ENCODE measurements at places on chromosomes 2 and 18. TPM values are rescaled to one million over a fixed set of nuclear protein-coding genes. Genes with fewer than 3 reads are reported as not detected.

- H3K4me1 ChIP-seq, result no peaks in the 10 kb centered on the region
- no peak overlapping the region for H3K27ac ChIP-seq
- no peak for DNase-seq
- H3K36me3 ChIP-seq, result no peaks in the 10 kb centered on the region
- no peaks in the 10 kb centered on the region for H3K27me3 ChIP-seq
These were observed 81.4 kb downstream of the KCNS3 start for GRCh38 chr2:17959833-17960232.

DNA sequence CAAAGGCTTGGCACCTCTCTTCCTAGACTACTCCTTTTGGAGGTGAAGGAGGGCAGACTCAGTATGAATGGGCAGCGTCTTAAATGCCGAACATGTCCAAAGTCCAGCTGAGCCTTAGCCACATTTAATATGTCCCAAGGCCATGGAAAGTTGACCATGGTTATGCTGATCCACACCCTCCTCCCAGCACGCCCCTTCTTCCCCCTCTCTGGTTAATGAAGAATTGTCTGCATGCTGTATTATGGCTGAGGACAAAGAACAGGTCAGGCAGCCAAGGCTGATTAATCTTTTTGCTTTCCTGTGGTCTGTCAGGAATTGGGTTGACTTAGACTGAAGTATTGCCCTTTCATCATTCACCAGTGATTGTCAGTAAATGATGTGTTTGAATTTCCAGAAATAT lies 5.8 kb upstream of the MYOM1 start:
- H3K27ac ChIP-seq, result no peak overlapping the region
- peaks cover 10% of the 10 kb centered on the region for H3K4me1 ChIP-seq
- H3K4me3 ChIP-seq, result no peak overlapping the region
- H3K36me3 ChIP-seq, result no peaks in the 10 kb centered on the region
- no peak for DNase-seq

DNA sequence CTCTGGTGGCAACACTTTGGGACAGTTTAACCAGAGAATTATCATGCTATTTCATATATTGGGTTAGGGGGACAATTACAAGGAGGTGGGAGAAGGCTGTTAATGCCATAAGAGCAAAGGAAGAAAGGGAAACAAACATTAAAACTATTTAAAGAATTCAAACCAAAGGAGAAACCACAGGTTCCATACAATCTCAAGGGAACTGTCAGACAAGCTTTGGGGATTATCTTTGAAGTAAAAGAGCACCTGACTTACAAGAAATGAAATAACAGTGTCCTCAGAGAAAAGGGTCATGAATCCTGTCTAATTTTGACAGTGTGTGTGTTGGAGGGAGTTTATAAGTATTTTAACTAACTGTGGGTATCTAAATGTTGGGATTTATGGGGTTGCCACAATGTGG lies 44.4 kb downstream of the CERS6 start:
- H3K4me1 ChIP-seq, result peaks cover 8% of the 10 kb centered on the region
- H3K36me3 ChIP-seq, result peaks cover 9% of the 10 kb centered on the region
- no peak overlapping the region for H3K27ac ChIP-seq
- H3K27me3 ChIP-seq, result peaks cover 10% of the 10 kb centered on the region
- DNase-seq, result no peak

The CD302 gene
- total RNA-seq, result 0.20 TPM

The TAF1B gene
- 31.2 TPM for total RNA-seq

The MYCN gene
- total RNA-seq, result not detected

The CLHC1 gene
- total RNA-seq, result 15.1 TPM

DNA sequence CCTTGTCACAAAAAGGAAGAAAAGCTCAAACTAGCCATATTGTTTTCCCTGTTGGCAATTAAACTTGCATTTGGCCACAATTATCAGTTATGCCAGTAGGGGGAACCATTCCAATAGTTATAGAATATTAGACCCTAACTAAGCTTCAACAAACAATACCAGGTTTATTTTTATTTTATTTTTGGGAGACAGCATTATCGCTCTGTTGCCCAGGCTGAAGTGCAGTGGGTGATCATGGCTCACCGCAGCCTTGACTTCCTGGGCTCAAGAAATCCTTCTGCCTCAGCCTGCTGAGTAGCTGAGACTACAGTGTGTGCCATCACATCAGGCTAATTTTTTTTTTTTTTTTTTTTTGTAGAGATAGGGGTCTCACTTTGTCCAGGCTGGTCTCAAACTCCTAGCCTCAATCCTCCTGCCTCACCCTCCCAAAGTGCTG lies 102.1 kb downstream of the ATAD2B start:
- H3K4me1 ChIP-seq, result peaks cover 7% of the 10 kb centered on the region
- H3K27me3 ChIP-seq, result no peaks in the 10 kb centered on the region

The SCYGR4 gene
- total RNA-seq, result not detected

- H3K36me3 ChIP-seq, result no peaks in the 10 kb centered on the region
- no peaks in the 10 kb centered on the region for H3K4me1 ChIP-seq
- no peak overlapping the region for H3K27ac ChIP-seq
These were observed 91.4 kb downstream of the LYPD6 start for GRCh38 chr2:149421791-149422190.

DNA sequence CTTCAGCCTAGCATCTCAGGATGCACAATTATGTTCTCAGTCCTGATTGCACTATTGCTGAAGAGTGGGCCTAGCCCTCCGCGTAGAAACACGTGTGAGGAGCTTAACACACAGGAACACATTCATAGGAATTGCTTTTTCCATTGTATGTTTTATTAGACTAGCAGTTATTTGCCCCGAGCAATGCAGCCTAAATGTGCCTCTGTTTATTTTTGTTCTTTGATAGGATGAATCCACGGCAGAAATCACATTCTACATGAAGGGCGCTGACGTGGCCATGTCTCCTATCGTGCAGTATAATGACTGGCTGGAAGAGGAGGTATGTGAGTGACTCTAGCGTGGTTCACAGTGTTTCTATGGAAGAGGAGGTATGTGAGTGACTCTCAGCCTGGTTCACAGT lies 65.9 kb upstream of the NFATC1 start:
- H3K4me1 ChIP-seq, result peaks cover 20% of the 10 kb centered on the region
- no peak overlapping the region for H3K4me3 ChIP-seq
- peaks cover 24% of the 10 kb centered on the region for H3K36me3 ChIP-seq
- no peak overlapping the region for H3K27ac ChIP-seq
- H3K27me3 ChIP-seq, result no peaks in the 10 kb centered on the region
- DNase-seq, result no peak

GRCh38 chr2:35343135-35343534 lies 1012.4 kb upstream of the CRIM1 start:
- H3K27me3 ChIP-seq, result no peaks in the 10 kb centered on the region
- DNase-seq, result no peak
- H3K4me3 ChIP-seq, result no peak overlapping the region
- no peak overlapping the region for H3K27ac ChIP-seq

The CLEC4F gene
- not detected for total RNA-seq

The NGEF gene
- total RNA-seq, result not detected

The ALPG gene
- total RNA-seq, result not detected

DNA sequence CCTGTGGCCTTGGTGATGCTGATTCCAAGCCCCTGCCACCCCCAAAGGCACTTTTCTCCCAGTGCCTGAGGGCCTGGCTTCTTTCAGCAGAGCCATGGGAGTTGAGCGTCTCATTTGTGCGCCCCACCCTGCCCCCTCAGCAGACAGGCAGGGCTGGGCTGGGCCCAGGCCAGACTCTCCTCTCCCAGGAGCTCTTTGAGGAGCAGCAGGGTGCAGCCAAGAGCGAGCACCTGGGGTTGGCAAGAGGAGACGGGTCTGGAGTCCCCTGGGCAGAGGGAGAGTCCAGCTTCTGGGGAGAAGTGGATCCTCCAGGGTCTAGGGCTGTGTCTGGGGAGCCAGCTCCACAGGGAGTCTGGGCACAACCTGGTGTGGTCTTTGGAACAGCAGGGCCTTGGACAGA lies 21.2 kb downstream of the NPPC start:
- no peak for DNase-seq
- no peaks in the 10 kb centered on the region for H3K36me3 ChIP-seq
- no peak overlapping the region for H3K4me3 ChIP-seq

DNA sequence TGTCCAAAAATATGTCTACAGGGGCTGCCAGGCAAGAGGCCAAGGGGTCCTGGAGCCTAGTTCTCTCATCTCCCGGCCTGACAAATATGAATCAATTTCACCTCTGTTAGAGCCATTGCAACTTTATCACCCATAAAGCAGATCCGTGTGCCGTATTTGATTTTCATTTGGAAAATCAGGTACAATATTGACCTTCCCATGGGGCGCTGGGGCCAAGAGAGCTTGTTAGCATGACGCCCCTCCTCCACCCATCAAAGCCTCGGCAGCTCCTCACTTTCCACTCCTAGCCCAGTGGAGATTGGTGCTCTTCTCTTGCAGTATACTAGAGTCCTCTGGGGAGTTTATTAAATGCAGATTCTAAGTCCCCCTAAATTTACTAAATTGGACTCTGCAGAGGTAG lies 96.8 kb downstream of the CAPN13 start:
- no peak overlapping the region for H3K4me3 ChIP-seq
- no peaks in the 10 kb centered on the region for H3K36me3 ChIP-seq
- H3K27me3 ChIP-seq, result peaks cover 4% of the 10 kb centered on the region
- H3K27ac ChIP-seq, result no peak overlapping the region

DNA sequence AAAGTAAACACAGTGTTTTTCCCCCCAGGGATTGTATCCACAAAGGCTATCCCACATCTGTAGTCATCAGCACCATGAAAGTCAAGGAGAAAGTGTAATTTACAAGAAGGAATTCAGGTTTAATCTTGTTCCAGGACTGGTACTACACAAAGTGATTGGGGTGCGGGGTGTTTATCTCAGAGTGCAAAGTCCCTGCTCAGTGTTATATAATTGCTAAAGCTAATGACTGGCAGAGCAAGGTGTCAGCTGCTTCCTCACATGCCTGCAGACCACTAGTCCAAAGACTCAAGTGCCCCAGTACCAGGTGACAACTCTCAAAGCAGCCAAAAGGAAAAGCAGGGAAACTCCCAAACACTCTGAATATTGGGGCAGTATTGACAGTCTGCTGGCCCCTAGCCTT lies 40.4 kb upstream of the PDCL3 start:
- no peak overlapping the region for H3K4me3 ChIP-seq
- H3K27ac ChIP-seq, result no peak overlapping the region
- H3K4me1 ChIP-seq, result no peaks in the 10 kb centered on the region
- no peak for DNase-seq
